ENCODE measurements at places on chromosomes 2 and 18.
A peak's percentile ranks its signal among the peaks of the same experiment; 100 is the strongest.

- DNase-seq: no peak
Measured at GRCh38 chr2:160289126-160289525, 89.1 kb upstream of the ITGB6 start.

DNA sequence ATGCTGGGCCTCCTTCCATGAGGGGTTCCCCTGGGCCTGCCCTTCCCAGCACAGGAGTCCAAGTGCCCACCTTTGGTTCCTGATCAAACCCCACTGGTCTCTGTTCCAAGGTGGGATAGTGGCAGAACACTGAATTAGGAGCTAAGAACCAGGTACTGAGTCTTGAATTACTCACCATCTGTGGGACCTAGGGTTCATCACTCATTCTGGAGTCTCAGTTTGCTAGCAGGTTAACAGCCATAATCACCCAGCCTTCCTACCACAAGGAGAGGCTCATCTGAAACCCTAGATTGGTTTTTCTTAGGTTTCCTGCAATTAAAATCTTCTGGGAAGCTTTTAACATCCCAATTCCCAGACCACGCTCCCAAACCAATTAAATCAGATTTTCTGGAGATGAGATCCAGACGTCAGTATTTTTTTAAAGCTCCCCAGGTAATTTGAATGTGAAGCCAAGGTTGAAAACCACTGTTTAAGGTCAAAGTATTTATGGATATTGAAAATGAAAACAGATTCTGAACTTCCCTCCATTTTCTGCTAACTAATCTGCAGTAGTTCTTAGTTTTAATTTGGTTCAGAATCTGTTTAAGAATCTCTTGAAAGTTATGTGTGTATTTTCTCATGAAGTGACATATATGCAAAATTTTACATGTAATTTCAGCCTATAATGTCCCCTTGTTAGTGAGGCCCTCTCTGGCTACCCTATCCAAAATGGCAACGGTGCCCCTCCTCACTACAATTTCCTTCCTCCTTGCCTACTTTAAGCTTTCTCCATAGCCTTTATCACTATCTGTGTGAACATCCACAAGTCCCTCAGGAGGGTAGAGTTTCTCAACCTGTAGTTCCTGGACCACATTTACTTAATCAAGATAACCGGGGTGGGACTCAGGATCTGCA lies 166.5 kb upstream of the CXCR4 start:
- DNase-seq: no peak

DNA sequence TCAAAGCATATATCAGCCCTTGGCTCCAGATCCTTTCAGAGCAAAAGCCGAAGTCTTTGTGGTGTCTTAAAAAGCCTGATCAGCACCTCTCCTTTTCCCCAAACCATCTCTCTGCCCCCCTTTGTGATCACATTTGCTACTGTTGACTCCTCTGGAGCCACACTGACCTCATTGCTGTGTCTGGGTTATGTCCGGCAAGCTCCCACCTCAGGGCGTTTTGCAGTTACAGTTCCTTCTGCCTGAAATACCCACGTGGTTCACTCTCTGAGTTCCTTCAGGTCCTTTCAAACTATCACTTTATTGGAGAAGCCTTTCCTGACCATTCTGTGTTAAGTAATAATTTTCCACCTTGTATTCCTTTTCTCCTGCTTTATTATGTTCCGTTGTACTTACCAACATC lies 11.8 kb downstream of the C2orf69 start:
- DNase-seq: no peak

DNA sequence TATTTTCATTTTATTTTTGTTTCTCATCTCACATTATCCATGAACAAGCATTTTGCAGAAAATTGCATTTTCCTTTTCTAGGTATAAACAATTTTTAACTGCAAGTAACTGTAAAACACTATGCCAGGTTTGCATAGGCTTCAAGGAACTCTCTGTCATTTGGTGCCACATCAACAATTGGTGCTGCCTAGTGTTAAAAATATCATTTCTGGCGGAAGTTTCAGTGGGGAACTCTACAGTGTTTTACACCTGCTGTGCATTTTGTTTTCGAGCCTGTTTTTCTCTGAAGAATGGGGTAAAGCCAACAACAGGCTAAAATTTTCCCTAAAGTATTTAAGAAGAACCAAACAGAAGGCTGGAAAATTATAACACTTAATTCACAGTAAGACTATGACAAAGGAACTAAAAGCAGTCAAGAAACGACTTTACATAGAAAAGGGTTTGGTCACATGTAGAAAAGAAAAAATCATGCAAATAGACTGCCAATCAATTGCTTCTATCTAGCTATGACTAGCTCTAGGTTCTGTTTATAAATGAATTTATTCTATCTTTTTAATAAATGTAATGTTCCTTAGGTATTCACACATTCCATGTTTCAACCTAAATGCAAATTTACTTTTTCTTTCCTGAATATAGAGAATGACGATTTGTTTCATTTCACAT lies 21.4 kb upstream of the FRZB start:
- no peak for DNase-seq

DNA sequence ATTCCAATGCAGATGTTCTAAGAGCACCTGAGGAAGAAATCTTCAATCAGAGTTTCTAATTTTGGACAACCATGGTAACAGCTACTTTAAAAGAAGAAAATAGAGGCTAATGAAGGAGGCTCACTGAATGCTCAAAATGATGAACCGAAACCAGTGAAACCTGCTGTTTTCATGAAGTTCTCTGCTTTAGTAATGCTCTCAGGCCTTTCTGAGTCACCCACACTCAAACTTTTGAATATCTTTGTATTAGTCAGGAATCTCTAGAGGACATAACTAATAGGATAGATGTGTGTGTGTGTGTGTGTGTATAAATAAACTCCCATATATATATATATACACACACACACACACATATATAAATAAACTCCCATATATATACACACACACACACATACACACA lies 76.9 kb upstream of the RIT2 start:
- DNase-seq: no peak

GRCh38 chr18:46711444-46711863 lies 45.4 kb downstream of the ST8SIA5 start:
- DNase-seq: no peak

DNA sequence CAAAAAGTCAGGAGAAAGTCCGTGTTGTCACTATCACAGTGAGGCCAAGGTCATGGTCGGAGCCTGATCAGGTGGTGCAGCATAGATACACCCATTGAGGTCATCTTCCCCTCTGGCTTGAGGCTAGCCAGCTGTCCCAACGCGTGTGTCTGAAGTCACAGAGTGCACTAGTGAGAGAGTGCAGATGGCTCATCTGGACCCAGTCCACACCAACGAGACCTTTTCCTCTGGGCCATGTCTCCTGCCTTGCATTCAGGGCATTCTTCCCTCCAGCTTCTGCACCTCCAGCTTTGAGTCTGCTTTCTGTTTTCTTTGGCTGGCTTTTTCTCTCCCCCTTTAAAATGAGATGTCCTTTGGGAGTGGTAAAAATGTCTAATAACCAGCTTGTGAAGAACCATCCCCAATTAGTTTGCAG lies 146.9 kb downstream of the TDRD15 start:
- DNase-seq: no peak

DNA sequence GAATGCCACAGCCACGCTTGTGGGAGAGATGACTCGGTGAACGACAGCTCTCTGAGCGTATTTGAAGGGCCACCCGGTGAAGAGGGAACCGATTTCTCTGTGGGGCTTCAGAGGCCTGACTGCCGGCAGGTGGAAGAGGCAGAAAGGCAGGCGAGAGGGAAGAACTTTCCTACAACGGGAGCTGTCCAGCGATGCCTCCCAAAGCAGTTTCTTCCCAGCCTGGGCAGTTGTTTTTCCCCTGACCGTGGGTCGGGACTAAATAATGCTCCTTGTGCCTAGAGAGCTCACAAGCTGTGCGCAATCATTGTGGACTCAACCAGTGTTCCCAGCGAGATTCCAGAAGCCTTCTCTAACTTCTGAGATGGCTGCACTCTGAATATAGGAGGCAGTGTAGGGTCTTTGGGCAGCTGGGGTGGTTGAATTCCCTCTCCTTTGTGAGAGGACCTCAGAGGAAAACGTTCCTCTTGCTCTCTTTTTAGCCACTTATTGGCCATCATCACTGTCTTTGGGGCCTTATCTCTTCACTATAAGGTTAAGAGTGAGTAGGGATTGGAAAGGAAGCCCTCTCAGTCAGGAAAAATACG lies 710 bp downstream of the SEC11C start:
- peak; percentile 32 for DNase-seq

GRCh38 chr2:112712465-112712864 lies 8.4 kb upstream of the NT5DC4 start:
- DNase-seq: no peak

GRCh38 chr2:201118961-201119854 lies 3.2 kb downstream of the CFLAR start:
- no peak for DNase-seq

DNA sequence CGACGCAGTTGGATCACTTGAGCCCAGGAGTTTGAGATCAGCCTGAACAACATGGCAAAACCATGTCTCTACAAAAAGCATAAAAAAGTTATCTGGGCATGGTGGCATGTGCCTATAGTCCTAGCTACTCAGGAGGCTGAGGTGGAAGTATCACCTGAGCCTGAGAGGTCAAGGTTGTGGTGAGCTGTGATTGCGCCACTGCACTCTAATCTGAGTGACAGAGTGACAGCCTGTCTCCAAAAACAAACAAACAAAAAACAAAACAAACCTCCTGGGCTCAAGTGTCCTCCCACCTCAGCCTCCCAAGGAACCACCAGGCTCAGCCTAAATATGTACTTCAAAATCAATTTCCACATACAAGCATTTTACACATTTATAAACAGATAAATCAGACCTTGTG lies 83.8 kb downstream of the STRN start:
- DNase-seq: peak; percentile 31

DNA sequence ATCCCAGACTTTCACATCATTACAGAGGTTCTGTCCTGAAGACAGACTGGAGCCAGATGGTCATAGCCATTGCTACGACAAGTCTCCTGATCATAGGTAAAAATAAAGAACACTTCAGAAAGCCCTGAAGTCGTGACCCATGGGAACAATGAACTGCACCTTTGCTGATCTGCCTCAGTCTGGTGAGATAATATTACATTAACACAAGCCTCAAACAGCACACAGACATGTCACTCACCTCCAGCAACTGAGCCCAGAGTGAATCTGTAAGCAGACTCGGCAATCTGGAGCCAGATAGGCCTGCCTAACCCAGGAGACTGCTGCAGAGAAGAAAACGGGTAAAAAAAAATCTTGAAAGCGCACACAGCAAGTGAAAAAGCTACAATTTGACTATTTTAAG lies 79.2 kb downstream of the SLC25A12 start:
- no peak for DNase-seq

- no peak for DNase-seq
Measured at GRCh38 chr18:30454920-30455319, 587.6 kb downstream of the DSC3 start.

- no peak for DNase-seq
Measured at GRCh38 chr2:127347734-127348392, 39.9 kb downstream of the MAP3K2 start.

GRCh38 chr2:78861546-78861945 lies 164.0 kb upstream of the REG3G start:
- peak; percentile 51 for DNase-seq

- DNase-seq: no peak
Measured at GRCh38 chr2:150119819-150120218, 367.6 kb downstream of the RND3 start.

GRCh38 chr2:207625014-207625907 lies at the start of gene METTL21A:
TSS of gene METTL21A (minus strand) at chr2:207625394. CDS start at chr2:207624375, 1,019 bp downstream.
- peak; percentile 94 for DNase-seq

DNA sequence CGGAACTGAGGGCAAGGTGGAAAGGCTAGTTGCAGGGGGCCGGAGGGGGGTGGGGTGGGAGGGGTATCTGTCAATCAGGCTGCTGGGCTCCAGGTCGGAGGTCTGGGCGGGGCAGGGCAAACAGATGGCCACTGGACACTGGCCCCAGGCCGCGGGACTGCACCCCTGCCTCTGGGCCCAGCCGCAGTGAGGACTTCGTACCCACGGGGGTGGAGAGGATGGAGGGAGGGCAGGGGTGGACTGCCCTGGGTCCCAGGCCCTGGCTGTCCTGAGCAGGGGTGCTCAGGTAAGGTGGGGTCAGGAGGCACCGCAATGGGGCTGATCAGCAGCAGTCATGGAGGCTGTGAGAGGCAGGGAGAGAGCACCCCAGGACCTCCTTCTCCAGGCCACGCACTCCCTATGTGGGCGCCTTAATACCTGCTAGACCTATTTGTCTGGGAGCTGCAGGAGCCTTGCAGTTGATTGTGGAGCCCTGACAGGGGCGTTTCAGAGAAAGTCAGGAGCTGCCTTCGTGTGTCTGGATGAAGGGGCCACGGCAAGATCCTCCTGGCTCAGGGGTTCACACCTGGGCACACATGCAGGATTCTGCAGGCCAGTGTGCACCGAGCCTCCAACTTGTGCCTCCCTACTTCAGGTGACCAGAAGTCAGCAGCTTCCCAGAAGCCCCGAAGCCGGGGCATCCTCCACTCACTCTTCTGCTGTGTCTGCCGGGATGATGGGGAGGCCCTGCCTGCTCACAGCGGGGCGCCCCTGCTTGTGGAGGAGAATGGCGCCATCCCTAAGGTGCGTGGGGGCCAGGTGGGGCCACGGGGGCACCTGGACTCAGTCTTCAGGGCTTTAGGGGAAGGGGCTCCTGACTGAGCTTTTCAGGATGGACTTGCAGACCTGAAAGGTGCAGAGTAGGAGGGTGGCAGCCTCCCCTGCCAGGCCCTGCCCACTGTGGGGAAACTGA lies 1.5 kb downstream of the CTDSP1 start:
- DNase-seq: peak; percentile 95

GRCh38 chr18:59550174-59550516 lies 147.1 kb downstream of the CCBE1 start:
- DNase-seq: no peak

- DNase-seq: no peak
Measured at GRCh38 chr2:95044601-95045000, 19.1 kb downstream of the MAL start.

DNA sequence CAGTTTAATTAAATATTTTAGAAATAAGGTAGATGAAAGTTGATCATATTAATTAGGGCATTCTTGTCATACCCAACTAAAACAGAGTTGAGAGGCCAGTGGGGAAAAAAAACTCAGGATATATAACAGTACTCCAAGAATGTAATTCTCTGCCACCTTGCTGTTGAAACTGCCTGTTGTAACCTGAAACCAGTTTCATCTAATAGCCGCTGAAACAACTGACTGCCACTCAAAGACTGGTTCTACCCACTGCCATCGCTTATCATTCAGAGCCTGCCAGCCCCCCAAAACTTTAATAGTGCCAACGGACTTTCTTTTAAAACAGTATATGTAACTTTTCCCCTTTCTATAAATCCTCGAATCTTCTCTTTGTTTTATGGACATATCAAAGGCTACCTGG lies 37.7 kb upstream of the FSIP2 start:
- no peak for DNase-seq

- peak; percentile 21 for DNase-seq
Measured at GRCh38 chr2:37287966-37288365, 36.7 kb downstream of the PRKD3 start.

DNA sequence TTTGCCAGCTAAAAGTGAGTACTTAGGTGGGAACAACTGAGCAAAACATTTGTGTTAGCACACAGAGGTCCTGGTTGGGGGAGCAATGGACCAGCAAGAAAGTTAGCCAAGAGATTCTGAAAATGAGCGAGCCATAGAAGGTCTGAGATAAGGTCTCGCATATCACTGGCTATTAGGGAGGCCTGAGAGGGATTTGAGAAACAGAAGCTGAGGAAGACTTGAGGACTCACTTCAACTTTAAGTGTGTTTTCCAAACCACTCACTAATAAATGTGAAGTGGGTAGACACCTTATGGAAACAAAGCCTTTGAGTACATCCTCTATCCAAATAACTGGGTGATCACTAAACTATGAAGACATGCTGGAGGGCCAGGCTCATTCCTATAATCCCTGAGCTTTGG lies 958.5 kb downstream of the DPP10 start:
- DNase-seq: no peak

All from HepG2 (cell line).